H1 (cell line): ENCODE measurements at places on chromosomes 2 and 18. TPM values are rescaled to one million over a fixed set of nuclear protein-coding genes. Genes with fewer than 3 reads are reported as not detected.

DNA sequence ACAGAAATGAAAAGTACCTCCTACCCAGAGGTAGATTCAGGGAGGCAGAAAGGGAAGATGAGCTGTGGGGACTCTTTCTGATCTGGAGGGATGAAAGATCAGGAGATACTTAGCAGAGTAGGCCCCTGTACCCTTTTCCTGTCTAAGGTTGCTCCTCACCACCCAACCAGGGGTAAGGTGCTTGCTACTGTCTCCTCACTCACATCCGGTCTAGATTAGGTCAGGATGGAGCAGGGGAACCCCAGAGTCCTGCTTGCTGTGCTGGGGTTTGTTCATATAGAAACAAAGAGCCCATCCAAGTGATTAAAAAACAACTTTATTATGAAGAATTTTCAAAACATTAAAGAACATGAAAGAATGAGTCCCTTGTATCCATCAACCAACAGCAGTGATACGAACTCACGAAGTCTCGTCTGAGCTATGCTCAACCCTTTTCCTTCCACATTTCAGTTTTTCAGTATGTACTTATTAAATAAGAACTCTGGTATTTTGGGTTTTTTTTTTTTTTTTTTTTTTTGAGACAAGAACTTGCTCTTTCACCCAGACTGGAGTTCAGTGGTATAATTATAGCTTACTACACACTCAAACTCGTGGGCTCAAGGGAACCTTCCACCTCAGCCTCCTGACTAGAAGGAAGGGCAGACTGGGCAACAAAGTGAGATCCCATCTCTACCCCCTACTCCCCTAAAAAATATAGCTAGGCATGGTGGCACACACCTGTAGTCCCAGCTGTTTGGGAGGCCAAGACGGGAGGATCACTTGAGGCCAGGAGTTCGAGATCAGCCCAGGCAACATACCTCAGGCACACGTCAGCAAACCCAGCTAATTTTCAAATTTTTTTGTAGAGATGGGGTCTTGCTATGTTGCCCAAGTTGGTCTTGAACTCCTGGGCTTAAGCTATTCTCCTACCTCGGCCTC, 28.5 kb upstream of the MCFD2 start:
- no peaks in the 10 kb centered on the region for H3K36me3 ChIP-seq
- no peak for DNase-seq
- peaks cover 3% of the 10 kb centered on the region for H3K4me1 ChIP-seq
- H3K27ac ChIP-seq, result no peak overlapping the region
- H3K27me3 ChIP-seq, result peaks cover 4% of the 10 kb centered on the region

The TEX44 gene
- total RNA-seq, result not detected in 2 replicates

The PCARE gene
- not detected in 2 replicates for total RNA-seq

DNA sequence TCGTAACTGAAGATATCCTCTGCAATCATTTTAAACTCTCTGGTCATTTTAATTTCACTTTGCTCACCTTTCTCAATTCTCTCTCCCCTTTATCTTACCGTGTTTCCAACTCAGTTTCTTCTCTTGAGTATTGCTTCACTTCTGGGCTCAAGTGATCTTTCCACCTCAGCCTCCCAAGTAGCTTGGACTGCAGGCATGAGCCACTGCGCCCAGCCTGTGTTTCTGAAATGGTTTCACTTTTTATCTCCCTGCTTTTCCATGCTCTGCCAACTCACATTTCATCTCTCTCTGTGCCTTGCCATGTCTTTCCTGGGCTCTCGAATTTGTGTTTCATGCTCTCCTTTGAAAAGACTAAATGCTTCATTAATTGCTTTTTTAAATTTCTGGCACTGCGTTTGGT, 30.5 kb upstream of the TMEM131 start:
- no peaks in the 10 kb centered on the region for H3K4me1 ChIP-seq
- no peak overlapping the region for H3K27ac ChIP-seq

The STAT4 gene
- total RNA-seq, result 0.63 and 0.80 TPM in 2 replicates

GRCh38 chr2:172962082-172962481, 113.6 kb upstream of the MAP3K20 start:
- no peaks in the 10 kb centered on the region for H3K27me3 ChIP-seq
- no peak overlapping the region for H3K4me3 ChIP-seq
- H3K36me3 ChIP-seq, result no peaks in the 10 kb centered on the region
- H3K27ac ChIP-seq, result no peak overlapping the region
- peaks cover 3% of the 10 kb centered on the region for H3K4me1 ChIP-seq
- no peak for DNase-seq

DNA sequence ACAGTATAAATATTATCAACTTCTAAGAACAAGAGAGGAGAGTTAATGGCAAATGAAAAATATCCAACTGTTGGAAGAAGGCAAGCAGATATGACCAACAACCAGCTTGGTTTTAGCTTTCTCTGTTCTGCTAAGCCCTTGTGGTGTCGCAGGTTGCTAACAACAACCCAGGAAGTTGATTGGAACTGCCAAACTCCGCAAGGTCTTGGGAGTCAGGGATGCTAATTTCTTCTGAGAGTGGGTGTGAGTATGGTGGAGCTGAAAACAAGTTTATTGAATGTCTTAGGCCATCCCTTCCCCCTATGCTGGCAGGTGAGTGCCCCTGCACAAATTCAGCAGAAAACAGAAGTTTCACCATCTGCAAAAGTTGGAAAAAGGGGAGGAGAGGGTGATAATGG, 17.5 kb downstream of the BZW1 start:
- no peaks in the 10 kb centered on the region for H3K4me1 ChIP-seq
- no peak overlapping the region for H3K27ac ChIP-seq
- DNase-seq, result no peak

DNA sequence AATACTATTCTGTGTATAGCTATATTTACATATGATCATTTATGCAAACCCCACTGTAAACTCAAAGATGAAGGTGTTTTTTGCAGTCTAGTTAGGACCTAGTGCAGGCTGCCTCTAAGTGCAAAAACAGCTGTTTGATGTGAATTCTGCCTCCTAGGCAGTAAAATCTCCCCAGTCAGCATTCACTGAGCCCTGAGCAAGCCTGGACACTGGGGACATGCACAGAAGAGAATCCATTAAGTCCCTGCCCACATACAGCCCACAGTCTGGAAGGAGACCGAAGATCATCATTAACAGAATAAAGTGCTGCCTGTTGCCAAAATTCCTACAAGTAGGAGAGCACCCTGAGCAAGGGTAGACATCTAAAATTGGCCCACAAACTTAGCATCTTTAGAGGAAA, 14.4 kb upstream of the BIN1 start:
- no peak overlapping the region for H3K4me3 ChIP-seq
- DNase-seq, result no peak
- no peaks in the 10 kb centered on the region for H3K27me3 ChIP-seq
- no peak overlapping the region for H3K27ac ChIP-seq
- no peaks in the 10 kb centered on the region for H3K36me3 ChIP-seq

DNA sequence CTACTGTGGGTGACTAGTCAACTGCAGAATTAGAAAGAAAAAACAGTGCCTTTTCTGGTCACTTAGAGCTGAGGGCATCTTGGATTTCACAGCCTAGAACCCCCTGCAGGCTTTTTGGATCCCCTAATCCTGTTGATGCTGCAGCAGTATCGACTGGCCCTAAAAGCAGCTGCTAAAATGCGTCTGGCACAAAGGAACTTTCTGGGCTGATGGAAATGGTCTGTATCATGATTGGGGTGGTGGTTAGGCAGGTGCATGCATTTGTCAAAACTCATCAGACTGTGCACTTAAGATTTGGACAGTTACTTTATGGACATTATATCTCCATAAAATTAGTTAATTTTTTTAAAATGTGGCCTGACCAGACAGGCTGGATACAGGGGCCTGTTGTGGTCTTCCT, 149.8 kb downstream of the KLHL29 start:
- peaks cover 11% of the 10 kb centered on the region for H3K4me1 ChIP-seq
- no peak overlapping the region for H3K27ac ChIP-seq
- no peaks in the 10 kb centered on the region for H3K36me3 ChIP-seq

The DNAJC5G gene
- total RNA-seq, result 1.4 TPM in 2 replicates

DNA sequence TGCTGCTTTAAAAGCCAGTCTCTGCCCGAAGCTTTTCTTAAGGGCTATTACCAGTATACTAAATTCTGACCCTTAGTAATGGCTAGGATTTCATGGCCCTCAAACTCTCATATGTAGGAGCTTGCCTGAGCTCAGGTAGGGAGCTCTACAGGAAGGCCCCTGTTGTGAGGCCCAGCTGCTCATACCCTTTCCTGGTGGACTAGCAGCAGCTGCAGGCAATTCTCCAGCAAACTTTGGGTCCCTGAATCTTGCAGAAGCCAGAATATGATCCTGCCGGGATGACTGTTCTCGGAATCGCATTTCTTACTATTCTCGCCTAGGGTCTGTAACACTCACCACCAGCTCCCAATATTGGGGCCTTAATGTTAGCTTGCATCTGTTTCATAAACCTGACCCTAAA, 106.4 kb upstream of the SERTAD2 start:
- no peak overlapping the region for H3K27ac ChIP-seq
- H3K4me3 ChIP-seq, result no peak overlapping the region
- DNase-seq, result no peak
- no peaks in the 10 kb centered on the region; the same call in 1 of the 2 replicates for H3K27me3 ChIP-seq

DNA sequence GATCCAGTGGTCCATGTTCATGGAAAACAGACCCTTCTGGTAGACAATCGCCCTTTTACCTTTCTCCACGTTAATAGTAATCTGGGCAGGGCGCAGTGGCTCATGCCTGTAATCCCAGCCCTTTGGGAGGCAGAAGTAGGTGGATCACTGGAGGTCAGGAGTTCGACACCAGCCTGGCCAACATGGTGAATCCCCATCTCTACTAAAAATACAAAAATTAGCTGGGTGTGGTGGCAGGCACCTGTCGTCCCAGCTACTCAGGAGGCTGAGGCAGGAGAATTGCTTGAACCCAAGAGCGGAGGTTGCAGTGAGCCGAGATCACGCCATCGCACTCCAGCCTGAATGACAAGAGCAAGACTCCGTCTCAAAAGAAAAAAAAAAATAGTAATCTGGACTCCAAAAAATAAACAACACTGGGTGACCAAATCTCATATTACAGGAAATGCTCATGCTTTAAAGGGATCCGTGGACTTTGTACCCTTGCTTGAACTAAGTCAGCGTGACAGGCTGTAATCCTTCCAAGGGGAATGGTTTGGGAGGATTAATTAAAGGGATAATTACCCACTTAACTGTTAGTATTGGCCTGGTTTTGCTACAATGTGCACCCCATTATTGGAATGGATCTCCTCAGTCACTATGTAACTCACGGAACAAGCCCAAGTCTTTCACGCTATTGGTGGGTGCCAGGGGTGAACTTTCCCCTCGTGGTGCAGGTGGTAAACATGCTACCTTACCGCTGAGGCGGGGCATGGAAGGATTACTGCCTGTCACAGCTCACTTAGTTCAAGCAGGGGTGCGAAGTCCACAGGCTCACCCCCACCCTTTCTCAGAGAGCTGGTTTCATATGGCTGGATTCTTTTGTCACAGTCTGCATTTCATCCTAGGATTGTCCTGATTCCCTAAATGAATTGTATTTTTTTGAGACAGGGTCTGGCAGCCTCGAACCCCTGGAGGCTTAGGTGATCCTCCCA, 36.7 kb downstream of the PROC start:
- no peaks in the 10 kb centered on the region for H3K27me3 ChIP-seq
- H3K4me1 ChIP-seq, result peaks cover 5% of the 10 kb centered on the region
- no peak overlapping the region for H3K4me3 ChIP-seq
- no peak overlapping the region for H3K27ac ChIP-seq
- DNase-seq, result no peak
- H3K36me3 ChIP-seq, result no peaks in the 10 kb centered on the region

- H3K4me3 ChIP-seq, result no peak overlapping the region
- no peaks in the 10 kb centered on the region for H3K36me3 ChIP-seq
- no peaks in the 10 kb centered on the region for H3K27me3 ChIP-seq
- H3K27ac ChIP-seq, result no peak overlapping the region
- DNase-seq, result no peak
These were observed 781.4 kb upstream of the GYPC start for GRCh38 chr2:125874564-125874963.

The GKN1 gene
- total RNA-seq, result not detected in 2 replicates

- H3K4me3 ChIP-seq, result no peak overlapping the region
- H3K36me3 ChIP-seq, result no peaks in the 10 kb centered on the region
- no peak for DNase-seq
- H3K27ac ChIP-seq, result no peak overlapping the region
- H3K4me1 ChIP-seq, result peaks cover 7% of the 10 kb centered on the region
- H3K27me3 ChIP-seq, result peaks cover 3% of the 10 kb centered on the region; the same call in 1 of the 2 replicates
These were observed 12.8 kb upstream of the CIB4 start for GRCh38 chr2:26654061-26654340.

The LPIN2 gene
- 13.8 and 14.2 TPM in 2 replicates for total RNA-seq

GRCh38 chr18:69246027-69246426, 154.7 kb upstream of the DOK6 start:
- H3K4me3 ChIP-seq, result no peak overlapping the region
- H3K4me1 ChIP-seq, result no peaks in the 10 kb centered on the region
- H3K27ac ChIP-seq, result no peak overlapping the region
- no peak for DNase-seq

GRCh38 chr2:14557111-14557510, 75.4 kb upstream of the LRATD1 start:
- no peaks in the 10 kb centered on the region for H3K36me3 ChIP-seq
- no peak for DNase-seq
- H3K27ac ChIP-seq, result no peak overlapping the region
- H3K27me3 ChIP-seq, result no peaks in the 10 kb centered on the region

DNA sequence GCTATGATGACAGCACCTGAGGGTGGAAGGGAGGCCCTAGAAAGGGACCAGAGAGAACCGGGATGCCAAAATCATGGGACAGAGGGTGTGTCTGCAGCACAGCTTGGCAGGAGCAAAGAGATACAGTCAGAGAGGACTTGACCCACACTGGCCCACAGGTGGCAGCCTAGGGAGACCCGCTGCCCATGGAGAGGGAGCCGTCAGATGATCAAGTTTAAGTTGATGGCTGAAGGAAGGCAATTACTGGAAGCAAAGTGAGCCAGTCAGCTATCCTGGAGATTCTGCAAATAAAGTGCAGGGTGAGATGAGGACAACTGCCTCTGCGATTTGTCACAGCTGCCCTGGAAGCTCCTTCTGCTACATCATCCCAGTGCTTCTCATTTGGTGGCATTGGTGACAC, 74.0 kb downstream of the CMPK2 start:
- no peaks in the 10 kb centered on the region for H3K36me3 ChIP-seq
- DNase-seq, result no peak

DNA sequence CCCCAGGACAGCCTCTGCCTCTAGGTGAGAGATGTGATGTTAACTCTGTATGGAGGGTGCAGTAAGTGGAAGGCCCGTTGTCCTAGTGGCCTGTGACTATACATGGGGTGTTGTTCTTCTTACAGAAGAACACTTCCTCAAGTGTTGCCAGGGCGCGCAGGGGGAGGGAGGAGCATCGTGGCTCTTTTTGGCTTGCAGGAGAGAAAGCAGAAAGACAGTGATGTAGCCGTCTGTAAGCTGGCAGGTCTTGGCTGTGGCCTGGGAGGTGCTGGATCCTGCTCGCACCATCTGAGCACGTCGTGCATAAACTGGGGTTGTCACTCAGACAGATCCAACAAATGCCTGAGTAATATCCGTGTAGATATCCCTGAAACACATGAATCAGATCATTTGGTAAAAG, 44.3 kb downstream of the ZNF236 start:
- H3K4me1 ChIP-seq, result no peaks in the 10 kb centered on the region
- DNase-seq, result no peak
- no peak overlapping the region for H3K27ac ChIP-seq
- H3K27me3 ChIP-seq, result no peaks in the 10 kb centered on the region
- H3K4me3 ChIP-seq, result no peak overlapping the region
